Stimulated activated CD4-positive, alpha-beta T cell treated with anti-CD3 and anti-CD28 coated beads, Interleukin-15, amount 100 ng/mL, for 1 hour (primary cell): ENCODE measurements at places on chromosomes 12 and 14.

- DNase-seq = no peak
These were observed 285.8 kb upstream of the G2E3 start for GRCh38 chr14:30272848-30273832.

DNA sequence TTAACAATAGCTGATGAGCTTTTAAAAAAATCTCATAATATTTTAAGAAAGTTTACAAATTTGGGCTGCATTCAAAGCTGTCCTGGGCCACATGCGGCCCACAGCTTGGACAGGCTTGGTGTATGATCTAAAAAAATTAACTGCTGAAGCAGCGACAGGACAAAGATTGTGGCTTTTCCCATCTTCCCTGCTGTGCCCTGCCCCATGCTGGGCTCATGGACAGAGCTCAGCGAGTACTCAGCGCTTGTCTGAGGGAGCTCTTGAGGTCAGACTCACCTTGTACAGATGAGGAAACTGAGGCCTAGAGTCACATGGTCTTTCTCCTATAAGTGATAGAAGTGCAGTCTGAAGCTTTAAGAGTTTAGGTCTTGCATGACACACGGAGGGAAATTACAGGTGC lies 15.0 kb downstream of the EVL start:
- DNase-seq = no peak

- no peak for DNase-seq
These were observed 50.3 kb downstream of the BEGAIN start for GRCh38 chr14:100536721-100537445.

GRCh38 chr12:111546758-111547383 lies 52.2 kb downstream of the ATXN2 start:
- DNase-seq = no peak

- no peak for DNase-seq
These were observed 67.9 kb downstream of the PRMT8 start for GRCh38 chr12:3558854-3559253.

DNA sequence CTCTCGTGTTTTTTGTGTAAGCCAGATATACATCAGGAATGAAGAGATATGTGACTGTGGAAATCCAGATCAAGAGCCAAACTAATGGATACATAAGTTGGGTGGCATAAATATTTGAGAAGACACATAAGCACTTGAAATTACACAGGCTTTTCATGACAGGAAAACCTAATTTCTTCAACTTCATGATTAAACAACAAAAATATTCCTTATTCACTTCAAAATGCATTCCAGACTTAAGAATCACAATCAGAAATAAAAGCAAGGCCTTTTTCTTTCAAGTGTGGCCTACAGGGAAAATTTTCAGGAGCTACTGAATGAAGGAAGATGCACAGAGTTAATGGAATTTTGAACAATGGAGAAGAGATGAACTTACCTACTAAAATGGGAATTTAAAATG lies 515.6 kb downstream of the FOXG1 start:
- DNase-seq = no peak

DNA sequence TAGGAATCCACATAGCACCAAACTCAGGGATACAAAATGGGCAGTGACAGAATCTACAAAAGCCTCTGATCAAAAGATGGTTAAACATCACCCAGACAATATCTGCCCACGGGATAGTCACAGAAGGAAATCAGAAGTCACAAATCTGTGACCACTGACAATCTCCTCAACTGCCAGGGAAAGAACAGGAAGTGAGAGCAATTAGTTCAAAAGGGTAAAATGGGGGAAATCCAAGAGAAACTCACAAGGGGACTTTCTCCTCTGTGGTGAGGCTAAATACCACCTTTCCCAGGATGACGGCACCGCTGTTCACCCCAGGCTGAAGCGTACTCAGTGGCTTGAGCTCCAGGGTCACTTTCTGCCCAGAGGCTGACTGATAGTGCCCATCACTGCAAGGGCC lies 10.7 kb downstream of the TTC5 start:
- no peak for DNase-seq

DNA sequence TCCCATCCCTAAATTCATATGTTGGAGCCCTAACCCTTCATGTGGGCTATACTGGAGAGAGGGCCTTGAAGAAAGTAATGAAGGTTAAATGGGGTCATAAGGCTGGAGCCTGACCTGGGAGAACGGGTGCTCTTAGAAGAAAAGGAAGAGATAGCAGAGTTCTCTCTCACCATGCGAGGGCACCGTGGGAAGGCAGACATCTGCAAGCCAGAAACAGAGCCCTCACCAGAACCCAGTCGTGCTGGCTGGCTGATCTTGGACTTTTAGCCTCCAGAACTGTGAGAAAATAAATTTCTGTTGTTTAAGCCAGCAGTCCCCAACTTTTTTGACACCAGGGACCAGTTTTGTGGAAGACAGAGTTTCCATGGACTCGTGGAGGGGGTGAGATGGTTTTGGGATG lies 149.3 kb downstream of the ATP23 start:
- no peak for DNase-seq

GRCh38 chr14:104184911-104185499 lies 46.6 kb downstream of the KIF26A start:
- no peak for DNase-seq

- DNase-seq = no peak
These were observed 99.5 kb downstream of the SLC16A7 start for GRCh38 chr12:59695379-59695778.
